SK-N-SH (cell line): ENCODE measurements at places on chromosomes 4 and X. TPM values are rescaled to one million over a fixed set of nuclear protein-coding genes. Genes with fewer than 3 reads are reported as not detected.

DNA sequence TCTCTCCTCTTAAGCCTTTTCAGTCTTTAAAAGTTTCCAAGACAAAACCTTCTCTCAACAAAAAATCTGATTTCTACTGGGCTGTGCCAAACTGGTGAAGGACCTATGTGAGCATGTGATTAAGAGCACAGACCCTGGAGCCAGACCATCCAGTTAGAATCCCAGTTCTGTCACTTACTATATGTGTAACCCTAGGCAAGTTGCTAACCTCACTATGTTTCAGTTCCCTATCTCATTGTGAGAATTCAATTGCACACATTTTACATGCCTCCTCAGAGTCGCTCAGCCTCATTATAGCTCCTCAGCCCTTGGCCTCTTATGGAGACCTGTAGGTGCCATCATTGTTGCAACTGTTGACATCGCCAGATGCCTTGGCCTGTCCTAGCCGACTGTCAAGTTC lies 54.1 kb upstream of the VEGFD start:
- DNase-seq, result no peak

Gene SLIT2
- polyA plus RNA-seq, result 53.6 and 68.7 TPM in 2 replicates

- no peak for DNase-seq
Measured at GRCh38 chr4:150943818-150944217, 71.3 kb downstream of the LRBA start.

DNA sequence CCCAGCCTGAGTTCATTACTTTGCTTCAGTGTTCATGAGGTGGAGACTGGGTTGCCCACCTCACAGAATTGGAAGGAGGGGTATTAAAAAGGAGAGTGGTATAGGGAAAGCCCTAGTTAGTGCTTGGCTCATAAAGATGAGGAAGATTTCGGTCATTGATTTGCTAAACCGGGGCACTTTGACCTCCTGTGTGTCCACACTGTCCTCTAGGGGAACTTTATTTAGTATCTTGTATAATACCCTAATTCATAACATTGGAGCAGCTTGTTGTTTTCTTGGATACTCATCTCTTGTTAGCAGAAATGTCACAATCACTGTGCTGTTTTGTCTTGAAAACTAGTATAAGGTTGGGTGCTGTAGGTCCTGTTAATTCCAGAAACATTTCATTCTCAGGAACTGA lies 49.8 kb downstream of the GYG2 start:
- DNase-seq, result no peak

GRCh38 chrX:40402831-40403533 lies 177.8 kb upstream of the ATP6AP2 start:
- no peak for DNase-seq

DNA sequence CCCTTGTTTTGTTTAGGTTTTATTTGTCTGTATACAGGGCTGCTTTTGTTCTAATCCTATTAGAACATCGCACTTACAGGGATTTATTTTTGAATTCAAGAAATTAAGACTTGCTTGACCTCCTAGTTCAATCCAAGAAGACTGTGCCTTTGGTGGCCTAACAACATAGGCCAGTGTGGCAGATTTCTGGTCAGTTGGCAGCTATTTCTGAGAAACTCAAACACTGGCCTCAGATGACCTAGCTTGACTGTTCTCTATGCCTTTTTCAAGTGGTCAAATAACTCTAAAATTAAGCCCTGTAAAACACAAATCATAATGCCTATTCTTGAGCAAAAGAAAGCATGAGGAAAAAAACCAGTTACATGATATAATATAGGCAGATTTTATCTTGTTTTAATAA lies 89.3 kb upstream of the GPR34 start:
- no peak for DNase-seq

Gene ITGB1BP2
- 1.5 and 1.7 TPM in 2 replicates for polyA plus RNA-seq

DNA sequence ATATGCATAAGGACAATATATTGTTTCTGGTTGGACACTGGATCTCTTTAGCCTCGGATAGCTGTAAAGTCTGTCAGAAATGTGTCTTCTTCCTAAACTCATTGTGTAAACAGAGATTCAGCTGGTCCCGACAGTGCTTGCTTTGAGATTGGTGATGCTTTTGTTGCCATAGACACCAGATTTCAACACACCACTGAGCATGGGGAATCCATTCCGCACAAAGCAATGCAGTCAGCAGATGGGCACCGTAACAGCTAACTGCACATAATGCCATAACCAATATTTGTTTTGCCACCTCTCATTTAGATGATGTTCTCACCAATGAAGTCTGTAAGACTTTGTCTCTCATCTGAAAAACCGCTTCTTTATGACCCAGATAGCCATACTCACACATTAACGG lies 33.3 kb upstream of the FAM47C start:
- no peak for DNase-seq

- no peak for DNase-seq
Measured at GRCh38 chr4:19399001-19399400, 852.7 kb upstream of the SLIT2 start.

Gene ZNF630
- 0.61 and 1.2 TPM in 2 replicates for polyA plus RNA-seq

Gene SSX2
- polyA plus RNA-seq, result 0.13 and 0.50 TPM in 2 replicates

Gene RTL3
- 0.64 and 0.80 TPM in 2 replicates for polyA plus RNA-seq

Gene GAB1
- polyA plus RNA-seq, result 3.7 and 4.4 TPM in 2 replicates

DNA sequence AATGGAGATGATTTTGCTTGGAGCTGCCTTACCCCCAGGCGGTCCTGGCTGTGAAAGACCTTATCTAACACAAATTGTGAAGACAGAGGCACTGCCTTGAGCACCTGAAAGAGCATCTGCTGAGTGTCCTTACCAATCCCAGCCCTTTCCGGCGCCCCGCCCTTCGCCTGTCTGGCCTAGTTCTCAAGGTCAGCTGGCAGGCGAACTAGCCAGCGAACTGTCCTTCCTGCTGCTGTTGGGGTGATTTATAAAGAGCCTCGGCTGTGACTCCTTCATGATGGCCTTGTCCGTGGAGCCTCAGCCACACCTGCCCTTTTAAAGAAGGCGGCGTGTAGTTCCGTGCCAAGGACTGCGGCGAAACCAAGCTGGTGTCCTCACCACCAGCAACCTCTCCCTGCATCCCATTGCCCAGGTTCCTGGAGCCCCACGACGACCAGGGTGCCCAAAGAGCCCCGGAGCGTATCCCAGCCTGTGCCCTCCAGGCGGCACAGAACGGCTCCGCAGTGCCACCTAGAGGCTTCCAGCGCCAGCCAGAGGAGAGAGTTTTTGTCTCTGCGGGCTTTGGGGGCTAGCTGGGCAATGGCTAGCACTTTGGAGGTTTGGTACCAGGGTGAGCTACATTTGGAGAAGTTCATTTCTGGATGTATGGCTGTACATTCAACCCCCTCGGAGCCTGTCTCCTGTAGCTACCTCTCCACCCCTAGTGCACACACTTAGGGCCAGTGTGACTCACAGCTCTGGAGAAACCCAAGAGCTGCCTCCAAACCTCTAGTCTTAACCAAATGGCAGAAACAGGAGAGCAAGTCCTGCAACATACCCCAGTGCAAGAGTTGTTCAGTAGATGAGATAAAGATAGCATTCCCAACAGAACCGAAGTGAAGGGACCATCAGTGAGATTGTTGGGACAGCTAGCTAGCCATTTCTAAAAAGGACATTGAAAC lies 36.8 kb upstream of the VMA21 start:
- peak; percentile 55 for DNase-seq

- DNase-seq, result no peak
Measured at GRCh38 chr4:71261633-71262121, 77.1 kb upstream of the SLC4A4 start.

GRCh38 chrX:80316526-80316925 lies 103.7 kb upstream of the TENT5D start:
- no peak for DNase-seq

Gene MTNR1A
- polyA plus RNA-seq, result not detected in 2 replicates

Gene BANK1
- polyA plus RNA-seq, result 0.05 TPM in 1 of 2 replicates, not detected in the other
